ENCODE measurements at places on chromosomes 4 and X.
A peak's percentile ranks its signal among the peaks of the same experiment; 100 is the strongest.

DNA sequence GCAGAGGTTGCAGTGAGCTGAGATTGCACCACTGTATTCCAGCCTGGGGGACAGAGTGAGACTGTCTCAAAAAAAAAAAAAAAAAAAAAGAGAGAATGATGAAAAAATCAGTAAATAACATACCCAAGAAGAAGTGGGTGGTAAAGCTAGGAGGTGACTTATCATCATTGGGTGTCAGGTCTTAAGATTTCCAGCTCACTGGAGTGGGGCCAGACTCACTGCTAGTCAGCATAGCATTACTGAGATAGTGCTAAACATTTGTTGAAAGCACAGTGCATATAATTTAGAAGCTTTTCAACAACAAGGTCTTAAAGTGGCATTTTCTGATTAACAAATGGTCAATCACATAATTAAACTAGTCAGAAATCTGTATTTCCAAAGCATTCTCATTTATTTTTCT lies 221.8 kb upstream of the GYPA start:
- DNase-seq = no peak

DNA sequence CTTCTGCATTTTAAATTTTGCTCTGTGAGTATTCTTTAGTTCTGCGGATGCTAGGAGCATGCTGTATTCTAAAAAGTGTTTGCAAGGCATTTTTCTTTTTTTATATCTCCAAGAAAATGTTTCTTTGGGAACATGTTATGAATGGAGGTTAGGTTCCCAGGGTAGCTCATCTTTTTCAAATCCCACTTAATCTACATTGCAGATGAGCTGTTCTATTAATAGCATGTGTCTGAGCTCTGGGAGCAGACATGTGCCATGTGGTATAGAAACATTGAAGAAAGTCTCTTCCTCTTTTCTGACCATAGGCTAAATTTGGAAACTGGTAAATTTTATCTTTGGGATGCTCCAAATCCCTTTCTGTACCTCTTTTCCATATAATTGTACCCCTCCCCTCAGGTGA lies 23.2 kb downstream of the DIAPH2 start:
- DNase-seq = no peak

DNA sequence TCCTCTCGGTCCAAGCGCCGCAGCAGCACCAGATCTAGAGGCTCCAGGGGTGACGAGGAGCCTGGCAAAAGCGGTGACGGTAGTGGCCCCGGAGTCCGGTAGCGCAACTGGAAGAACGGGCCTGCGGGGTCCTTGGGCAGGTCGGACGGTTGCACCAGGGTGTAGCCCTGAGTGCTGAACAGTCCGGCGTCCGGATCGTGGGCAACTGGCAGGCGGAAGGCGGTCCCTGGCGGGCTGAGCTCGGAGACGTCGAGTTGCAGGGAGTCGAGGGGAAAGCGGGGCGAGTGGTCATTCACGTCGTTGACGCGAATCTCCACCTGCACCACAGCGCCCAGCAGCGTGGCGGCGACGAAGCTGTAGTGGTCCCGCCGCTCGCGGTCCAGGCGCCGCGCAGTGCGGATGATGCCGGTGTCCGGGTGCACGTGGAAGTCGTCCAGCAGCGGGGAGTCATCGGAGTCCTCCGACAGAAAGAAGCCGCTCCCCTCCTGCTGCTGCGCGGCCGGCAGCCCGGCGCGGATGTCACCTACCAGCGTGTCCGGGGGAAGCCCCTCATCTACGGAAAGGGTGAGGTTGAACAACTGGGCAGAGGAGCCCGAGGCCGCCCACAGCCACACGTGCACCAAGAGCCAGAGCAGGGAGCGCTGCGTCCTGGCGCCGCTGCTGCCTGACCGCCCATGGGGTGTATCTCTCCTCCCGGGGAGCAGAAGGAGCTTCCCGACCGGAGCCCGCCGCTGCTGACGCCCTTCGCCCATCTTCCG lies 837 bp downstream of the DCHS2 start:
- peak; percentile 36 for DNase-seq

GRCh38 chrX:145393702-145394235 lies 146.5 kb downstream of the SPANXN1 start:
- DNase-seq = no peak

- no peak for DNase-seq
Observed at GRCh38 chr4:86557526-86557925, 36.6 kb upstream of the PTPN13 start.

- DNase-seq = no peak
Observed at GRCh38 chr4:41757521-41758156, 9.1 kb upstream of the PHOX2B start.

GRCh38 chr4:156606554-156607477 lies 364.8 kb downstream of the PDGFC start:
- DNase-seq = no peak

DNA sequence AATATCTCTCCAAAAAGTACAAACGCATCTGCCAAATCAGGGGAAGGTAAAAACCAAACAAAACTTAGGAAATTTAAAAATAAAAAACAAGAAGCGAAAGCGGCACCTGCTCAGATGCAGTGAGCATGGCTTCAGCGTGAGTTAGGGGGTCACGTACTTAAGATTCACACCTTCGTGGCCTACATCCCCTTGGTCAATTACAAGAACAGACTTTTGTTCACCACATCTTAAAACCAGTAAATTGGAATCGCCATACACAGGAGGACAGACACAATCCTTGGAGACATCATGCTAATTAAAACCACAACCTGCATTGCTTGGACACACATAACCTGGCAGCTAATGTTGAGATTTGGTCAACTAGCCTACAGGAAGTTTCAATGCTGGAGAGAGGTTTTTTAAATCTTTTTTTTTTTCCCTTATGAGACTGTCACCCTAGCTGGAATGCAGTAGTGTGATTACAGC lies 12.5 kb upstream of the SEL1L3 start:
- no peak for DNase-seq

- no peak for DNase-seq
Observed at GRCh38 chrX:44155126-44155525, 181.9 kb upstream of the NDP start.

GRCh38 chr4:140863197-140863596 lies 107.0 kb upstream of the TBC1D9 start:
- no peak for DNase-seq

DNA sequence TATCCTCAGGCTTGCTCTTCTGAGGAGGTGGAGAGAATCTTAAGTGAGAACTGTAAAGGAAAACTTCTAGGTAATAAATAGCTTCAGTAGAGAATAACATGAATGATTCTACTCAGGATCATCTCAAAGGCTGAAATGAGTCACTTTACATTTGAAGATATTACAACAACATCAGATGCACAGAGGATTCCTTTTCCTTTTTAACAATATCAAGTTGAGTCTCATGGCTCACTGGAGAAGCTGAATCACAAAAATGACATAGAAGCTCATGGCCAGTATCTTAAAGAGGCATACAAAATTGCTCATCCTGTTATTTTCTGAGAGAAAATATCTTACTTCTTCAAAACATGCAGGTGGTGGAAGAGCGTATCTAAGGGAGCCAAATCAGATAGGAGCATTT lies 72.5 kb upstream of the EMCN start:
- no peak for DNase-seq

GRCh38 chr4:110216129-110216528 lies 17.7 kb upstream of the ELOVL6 start:
- no peak for DNase-seq

GRCh38 chr4:28351826-28352225 lies 1491.2 kb downstream of the STIM2 start:
- DNase-seq = no peak

GRCh38 chr4:185640811-185641675 lies 105.7 kb upstream of the PDLIM3 start:
- DNase-seq = no peak

GRCh38 chr4:176034499-176034898 lies 31.1 kb upstream of the WDR17 start:
- DNase-seq = no peak

DNA sequence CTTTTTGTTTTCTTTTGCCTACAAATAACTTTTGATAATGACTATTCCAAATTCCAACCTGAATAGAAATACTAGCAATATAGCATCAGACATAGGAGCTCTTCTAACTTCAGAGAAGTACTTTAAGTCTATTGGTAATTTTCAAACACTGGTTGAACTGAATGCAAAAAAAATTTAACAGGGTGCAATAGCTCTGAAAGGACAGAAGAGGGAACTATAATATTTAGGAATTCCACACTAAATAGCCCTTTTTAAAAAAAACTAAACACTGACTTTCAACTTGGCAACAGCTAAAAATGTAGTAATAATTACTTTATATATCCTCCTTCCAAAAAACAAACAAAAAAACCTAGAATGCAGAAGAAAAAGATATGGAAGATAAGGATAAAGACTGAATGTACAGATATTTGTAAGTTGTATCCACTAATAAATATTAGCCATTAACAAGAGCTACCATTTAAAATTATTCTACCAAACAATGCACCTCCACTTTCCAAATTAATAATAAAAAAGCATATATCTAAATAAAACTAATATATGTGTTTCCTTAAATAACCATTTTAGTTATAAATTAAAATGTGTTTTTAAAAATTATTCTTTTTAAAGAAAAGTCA lies 81.4 kb downstream of the FBXW7 start:
- DNase-seq = no peak

DNA sequence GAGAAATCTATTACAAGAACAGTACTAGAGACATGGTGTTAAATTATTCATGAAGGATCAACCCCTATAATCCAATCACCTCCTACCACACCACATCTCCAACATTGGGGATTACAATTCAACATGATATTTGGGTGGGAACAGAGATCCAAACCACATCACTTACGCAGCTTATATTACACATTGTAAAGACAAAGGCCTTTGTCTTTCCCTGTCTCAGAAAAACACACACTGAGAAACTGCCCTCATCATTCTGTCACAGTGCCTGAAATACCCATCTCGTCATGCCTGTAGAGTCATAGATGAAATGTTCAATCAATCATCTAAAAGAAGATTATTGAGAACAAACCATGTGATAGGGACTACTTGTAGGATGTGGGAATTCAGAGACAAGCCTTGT lies 558.8 kb upstream of the GRIA3 start:
- DNase-seq = no peak

- no peak for DNase-seq
Observed at GRCh38 chr4:56051029-56051709, 102.4 kb downstream of the CEP135 start.

DNA sequence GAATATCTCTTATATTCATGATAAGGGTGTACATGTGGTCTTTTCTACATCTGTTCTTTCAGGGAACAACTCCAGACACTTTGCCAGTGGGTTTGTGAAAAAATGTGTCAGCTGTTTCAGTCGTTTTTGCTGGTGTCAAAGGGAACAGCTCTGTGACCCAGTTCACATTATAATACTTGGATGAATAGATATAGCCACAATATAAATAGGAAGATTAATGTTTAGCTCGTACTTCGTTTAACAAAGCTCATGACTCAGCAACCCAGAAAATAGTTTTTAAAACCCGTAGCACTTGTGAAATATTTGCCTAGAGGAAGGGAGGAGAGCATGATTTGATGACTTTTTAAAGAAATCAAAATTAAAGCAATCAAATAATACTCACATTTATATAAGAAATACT lies 7.9 kb downstream of the LIAS start:
- no peak for DNase-seq

DNA sequence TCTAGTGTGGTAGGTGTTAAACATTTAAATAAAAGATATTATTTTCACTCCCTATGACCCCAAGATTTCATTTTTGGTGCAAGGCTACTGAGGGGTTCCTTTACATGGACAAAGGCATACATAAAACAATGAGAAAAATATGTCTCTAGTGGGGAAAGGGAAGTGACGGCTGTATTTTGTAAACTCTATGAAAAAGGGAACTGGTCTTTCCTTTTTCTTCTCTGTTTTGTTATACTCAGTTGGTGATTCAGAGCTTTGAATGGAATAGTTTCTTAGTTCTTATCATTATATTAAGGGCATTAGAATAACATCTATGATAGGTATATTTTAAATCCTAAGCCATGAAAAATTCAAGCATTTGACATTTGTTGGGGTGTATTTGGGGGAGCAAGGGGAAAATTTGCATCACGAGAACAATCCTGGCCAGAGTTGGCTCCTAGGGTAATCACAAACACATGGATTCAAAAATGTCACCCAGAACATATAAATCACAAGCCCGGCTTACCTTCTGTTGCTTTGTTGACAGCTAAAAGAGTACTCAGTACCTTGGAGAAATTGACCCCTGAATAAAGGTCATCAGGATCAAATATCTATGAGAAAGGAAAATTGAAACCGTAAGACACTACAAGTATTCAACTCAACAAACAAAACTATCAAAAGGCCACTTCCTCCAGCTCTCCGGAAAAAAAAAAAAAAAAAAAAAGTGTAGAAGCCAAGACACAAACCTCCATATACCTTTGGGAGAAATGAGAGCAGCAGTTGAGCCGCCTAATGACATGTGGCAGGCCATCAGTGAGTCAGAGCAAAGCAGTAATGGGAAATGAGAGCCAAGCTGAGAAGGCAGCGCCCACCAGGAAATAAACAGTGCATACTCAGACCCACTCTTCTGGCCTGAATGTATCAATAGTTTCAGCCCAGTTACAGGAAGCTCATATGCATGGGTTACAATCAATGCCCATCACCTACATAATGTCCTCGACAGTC lies 33.4 kb downstream of the ARHGEF6 start:
- no peak for DNase-seq

DNA sequence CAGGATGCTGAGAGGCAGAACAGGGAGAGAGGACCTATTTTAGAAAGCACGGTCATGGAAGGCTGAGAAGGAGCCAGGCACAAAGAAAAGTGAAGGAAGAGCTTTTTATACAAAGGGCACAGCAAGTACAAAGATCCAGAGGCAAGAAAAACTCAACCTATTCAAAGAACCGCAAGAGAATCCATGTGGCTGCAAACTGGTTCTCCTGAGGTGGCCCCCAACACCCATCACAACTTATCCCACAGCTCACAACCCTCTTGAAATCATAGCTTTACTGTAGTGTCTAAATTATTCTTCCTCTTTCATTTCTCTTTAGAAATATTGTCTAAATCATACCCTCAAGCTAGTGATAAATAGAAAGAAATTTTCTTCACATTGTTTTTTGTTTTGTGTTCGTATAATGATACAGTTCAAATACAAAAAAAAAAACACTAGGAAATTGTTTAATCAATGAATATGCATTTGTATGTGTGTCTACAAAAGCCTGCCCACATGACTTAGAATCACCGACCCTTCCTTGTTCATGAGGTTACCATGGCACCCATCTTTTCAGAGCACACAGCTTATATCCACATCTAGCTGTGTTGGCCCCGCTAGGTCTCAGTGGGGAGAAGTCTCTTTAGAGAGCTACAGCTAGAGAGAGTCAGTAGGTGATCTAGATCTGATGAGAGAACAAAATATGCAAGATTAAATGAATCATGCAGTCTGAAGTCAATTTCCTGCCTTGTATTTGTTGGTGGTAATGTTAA lies 126.9 kb upstream of the DCLK2 start:
- DNase-seq = no peak
